Activated T-cell treated with anti-CD3 and anti-CD28 coated beads, Interleukin-2, amount 50 U/mL, for 1 hour (primary cell): ENCODE measurements at places on chromosomes 7 and 10.

- no peak for DNase-seq
These were observed 8.8 kb upstream of the CALD1 start for GRCh38 chr7:134770676-134771075.

DNA sequence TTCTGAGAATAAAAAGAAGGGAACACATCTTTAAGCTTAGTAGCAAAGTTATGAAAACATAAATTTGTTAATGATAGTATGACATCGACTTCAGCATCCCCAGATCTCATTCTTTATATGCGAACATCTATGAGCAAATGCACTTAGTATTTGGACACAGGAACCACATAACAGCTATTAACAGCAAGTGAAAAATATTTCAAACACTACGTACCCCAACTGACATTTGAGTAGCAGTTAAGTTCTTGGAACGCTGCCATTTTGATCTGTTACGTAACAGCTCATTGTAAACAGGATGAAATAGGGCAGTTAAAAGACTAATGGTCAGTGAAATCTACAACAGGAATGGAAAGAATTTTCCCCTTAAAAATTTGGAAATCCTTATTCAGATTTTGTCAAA, 428.9 kb downstream of the TNS3 start:
- no peak for DNase-seq

DNA sequence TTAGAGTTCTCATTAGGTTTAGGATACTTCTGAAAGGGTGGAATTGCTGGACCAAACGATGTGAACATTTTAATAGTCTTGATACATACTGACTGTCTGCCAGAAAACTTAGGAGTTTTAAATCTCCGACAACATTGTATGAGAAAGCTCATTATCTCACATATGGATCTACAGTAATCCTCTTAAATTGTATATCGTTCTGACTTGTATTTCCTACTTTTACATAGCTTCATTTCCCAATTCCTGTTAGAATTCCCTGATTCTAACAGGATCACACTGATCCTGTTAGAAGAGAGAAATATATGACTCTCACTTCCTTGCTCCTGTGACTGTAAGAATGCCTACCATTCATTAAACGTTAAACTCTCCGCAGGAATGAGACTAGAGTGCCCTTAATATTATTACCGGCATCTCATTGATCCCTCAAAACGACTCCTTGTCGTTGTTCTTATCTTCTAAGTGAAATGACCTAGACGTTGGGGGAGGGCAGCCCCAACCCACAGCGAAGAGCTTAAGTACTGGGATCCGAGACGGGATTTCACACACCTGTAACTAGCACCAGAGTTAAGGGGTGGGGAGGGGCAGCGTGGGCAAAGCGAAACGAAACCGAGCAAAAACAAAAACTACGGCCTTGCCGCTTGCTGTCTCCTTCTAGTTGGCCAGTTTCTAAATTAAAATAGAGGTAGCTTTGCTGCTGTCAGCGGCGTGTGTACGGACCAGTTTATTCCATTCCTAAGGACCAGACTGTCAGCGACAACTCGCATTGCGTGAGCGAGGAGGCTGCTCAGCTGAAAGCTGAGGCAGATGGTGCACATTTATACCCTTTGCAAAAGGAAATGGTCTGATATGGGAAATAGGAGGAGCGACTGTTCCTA, 678 bp upstream of the TMEM106B start:
- no peak for DNase-seq

DNA sequence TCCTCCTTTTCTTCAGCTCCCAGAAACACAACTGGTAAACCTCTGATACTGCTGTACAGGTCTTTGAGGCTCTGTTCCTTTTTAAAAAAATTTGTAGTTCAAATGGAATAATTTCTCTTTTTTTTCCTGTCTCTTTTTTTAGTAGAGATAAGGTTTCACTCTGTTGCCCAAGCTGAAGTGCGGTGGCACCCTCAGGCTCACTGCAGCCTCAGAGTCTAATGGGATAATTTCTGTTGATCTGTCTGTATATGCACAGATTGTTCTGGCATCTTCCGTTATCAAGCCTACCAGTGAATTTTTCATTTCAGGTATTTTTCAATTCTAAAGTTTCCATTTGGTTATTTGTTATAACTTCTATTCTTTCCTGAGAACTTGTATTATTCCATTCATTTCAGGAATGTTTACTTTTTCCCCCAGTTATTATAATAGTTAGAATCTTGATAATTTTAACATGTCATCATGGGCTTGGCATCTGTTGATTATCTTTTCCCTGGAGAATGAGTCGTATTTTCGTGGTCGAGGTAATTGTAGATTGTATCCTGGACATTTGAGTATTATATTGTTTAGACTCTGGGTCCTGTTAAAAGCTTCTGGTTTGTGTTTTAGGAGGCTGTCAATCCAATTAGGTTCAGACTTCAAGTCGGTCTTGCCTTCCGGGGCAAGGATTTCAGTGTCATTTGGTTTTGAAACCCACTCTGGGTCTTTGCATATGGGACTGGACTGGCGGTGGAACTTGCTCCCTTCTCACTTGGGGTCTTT, 24.5 kb downstream of the CRCP start:
- no peak for DNase-seq

DNA sequence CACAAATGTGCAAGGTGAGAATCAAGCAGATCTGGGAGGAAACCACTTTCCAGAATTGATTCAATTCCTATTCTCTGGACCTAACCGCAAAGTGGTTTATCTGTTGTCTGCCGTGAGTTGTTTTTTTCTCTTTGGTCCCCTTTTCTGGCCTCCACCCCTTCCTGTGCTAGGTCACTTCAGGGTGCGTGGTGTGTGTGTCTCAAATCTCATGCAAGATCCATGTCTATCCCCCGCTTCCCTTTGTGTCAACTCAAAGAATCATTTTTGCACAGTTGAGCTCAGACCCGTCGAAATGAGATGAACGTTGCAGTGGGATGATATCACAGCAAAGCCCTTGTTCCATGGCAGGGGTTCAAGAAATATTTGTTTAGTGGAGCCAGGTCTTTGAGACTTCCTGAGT, 184.5 kb downstream of the GATA3 start:
- DNase-seq: no peak

DNA sequence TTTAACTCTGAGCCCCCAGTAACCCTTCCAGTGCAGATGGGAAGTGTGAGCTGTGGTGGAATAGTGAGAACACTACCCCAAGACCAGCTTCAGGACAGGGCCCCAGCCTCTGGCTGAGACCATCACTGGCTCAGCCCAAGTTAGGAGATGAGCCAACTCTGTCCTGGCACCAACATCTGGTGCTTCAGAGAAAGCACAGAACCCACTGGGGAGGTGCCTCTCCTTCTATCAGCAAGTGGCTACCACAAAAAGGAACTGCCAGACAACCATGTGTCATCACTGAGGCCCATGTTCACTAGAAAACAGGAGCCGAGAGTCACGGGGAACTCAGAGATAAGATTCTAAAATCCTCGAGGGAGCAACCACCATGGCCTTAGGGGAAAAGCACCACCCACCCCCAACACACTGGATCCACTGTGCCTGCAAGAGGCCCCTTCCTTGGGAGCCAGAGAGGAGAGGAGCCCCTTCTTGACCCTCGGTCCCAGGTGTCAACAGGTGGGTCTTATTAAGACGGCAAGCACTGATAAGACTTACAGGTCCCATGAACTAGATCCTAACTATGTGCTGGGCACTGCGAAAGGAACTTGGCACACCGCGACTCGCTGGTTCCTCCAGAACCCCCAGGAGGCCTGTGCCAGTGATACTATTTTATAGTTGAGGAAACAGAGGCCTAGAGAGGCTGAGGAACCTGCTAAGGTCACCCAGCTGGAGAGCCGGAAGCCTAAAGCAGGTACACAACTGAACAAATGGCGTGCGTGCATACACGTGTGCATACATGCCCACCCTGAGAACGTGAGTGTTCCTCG, 102.7 kb downstream of the FAM53B start:
- no peak for DNase-seq

- no peak for DNase-seq
These were observed 157.0 kb upstream of the ZMIZ1 start for GRCh38 chr10:78911533-78912340.

- DNase-seq: no peak
These were observed 54.1 kb downstream of the ZNF467 start for GRCh38 chr7:149719050-149719899.

GRCh38 chr10:76543655-76544054, 1094.0 kb downstream of the KCNMA1 start:
- no peak for DNase-seq

DNA sequence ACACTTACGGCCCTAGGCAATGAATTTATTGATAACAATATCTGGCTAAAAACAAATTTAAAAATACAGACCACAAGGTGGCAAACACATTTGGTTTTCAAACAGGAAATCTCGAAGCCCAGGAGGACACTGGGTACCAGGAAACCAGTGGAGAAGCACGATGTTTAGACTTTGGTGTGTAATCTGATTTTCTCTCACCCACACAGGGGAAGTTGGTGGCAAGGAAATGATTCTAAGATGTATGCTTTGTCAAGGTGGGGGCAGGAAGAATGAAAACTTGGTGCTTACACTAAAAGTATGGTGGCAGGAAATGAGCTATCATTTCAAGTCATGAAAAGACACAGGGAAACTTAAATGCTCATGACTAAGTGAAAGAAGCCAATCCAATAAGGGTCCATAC, 113.2 kb upstream of the ANKRD1 start:
- DNase-seq: no peak

- DNase-seq: no peak
These were observed 32.1 kb downstream of the PLCE1 start for GRCh38 chr10:94025806-94026205.

- no peak for DNase-seq
These were observed 116.6 kb upstream of the RSU1 start for GRCh38 chr10:16933783-16934182.

DNA sequence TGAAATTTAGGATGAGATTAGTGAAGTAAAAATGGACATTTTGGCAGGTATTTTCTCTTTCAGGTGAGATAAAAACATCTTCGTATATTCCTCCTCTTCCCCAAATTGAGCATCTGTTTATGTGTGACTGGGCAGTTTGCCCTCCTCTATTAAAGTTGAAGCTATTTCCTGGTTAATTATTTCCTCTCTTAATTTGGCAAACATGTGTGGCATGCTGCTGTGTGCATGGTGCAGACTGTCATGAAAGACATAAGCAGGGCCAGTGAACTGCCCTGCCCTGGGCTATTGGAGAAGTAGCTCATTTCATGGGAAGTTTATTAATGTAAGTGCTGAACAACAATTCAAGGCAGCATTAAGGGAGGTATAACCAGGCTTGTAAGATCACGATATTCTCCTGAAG, 52.6 kb downstream of the EVX1 start:
- DNase-seq: no peak

DNA sequence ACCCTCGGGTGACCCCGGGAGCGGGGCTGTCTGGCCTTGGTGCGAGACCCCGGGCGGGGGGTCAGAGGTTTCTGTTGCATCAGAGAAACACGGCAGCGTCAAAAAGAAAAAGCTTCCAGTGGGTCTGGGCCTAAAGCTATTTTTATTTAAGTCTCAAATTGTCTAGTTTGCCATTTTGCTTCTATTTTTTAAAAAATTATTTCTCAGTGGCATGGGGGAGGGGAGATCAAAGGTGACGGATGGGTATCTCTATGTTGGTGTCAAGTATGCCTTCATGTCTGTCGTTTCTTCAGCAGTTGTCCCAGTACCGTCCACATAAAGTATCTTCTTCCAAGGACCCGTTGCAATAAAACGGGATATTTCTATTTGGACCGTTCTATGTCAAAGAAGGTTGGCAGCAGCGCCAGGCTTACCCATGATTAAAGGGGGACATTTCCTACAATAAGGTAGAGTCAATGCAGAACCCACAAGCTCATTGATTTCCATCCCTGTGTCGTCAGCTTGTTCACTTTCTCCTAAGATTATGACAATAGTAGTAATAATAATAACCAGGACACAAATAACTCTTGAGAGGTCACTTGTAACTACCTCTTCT, 26.0 kb upstream of the VAX1 start:
- DNase-seq: no peak

- no peak for DNase-seq
These were observed 261.1 kb upstream of the CSTF2T start for GRCh38 chr10:51960494-51960895.

- DNase-seq: no peak
These were observed 4.4 kb downstream of the CD36 start for GRCh38 chr7:80642871-80643270.

DNA sequence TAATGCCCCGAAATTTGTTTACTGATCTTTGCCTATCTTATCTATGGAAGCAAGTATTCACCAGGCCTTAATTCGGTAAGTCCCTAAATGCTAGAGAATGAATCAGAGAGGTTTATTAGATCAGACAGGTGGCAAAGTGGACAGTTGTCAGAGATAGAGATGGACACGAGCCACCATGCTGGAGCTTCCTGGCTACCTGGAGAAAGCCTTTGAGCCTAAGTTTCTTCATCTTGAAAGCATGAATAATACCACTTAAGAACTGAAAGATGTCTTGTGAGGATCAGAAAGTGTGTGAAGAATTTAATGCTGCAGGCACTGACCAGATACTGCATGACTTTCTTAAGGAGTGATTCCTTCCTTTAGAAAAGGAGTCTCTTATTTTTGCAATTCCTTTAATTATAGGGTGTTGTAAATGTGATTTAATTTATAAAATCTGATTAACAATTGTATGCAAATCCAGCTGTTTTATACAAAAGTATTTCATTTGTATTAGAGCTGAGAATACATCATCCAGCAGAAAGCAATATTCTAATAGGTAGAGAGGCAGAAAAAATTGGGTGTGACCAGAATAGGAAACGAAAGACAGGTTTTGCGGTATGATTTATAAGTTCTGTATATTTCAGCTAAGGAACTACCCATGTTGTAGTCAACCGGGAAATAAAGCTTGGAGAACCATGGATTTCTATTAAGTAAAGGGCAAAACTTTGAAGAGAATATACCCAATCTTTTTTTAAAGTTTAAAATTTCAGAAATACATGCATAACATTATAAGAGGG, 82.7 kb downstream of the SMURF1 start:
- no peak for DNase-seq

GRCh38 chr10:71437537-71438092, 40.9 kb downstream of the CDH23 start:
- DNase-seq: no peak

DNA sequence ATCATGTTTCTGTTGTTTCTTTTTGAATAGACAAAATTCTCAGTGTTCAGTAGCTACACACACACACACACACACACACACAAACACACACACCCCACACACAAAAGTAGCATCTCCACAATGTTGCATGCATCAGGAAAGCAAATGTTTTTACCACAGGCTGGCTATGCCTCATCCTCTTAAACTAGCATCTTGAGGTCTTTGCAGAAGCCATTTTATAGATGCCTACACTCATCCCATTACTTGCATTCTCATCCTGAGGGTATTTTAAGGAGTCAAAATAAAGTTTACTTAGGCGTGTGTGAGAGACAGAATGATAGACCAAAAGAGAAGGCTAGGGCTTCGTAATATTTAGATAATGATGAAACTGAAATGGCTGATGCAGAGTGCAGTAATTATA, 7.9 kb upstream of the INHBA start:
- no peak for DNase-seq

- DNase-seq: no peak
These were observed 76.9 kb downstream of the CYP51A1 start for GRCh38 chr7:92057375-92057774.
